ENCODE measurements at places on chromosomes 7 and 10. TPM values are rescaled to one million over a fixed set of nuclear protein-coding genes. Genes with fewer than 3 reads are reported as not detected.

Gene NEUROG3
- not detected for total RNA-seq

Gene CHCHD1
- total RNA-seq: 9.2 TPM

Gene SFTPA2
- not detected for total RNA-seq

Gene SYT15
- 0.17 TPM for total RNA-seq

Measured in smooth muscle cell of the pulmonary artery (primary cell).